Activated CD8-positive, alpha-beta T cell treated with anti-CD3 and anti-CD28 coated beads for 36 hours (primary cell): ENCODE measurements at places on chromosomes 11 and 22. TPM values are rescaled to one million over a fixed set of nuclear protein-coding genes. Genes with fewer than 3 reads are reported as not detected.

MUC2 gene
- not detected for total RNA-seq

DNA sequence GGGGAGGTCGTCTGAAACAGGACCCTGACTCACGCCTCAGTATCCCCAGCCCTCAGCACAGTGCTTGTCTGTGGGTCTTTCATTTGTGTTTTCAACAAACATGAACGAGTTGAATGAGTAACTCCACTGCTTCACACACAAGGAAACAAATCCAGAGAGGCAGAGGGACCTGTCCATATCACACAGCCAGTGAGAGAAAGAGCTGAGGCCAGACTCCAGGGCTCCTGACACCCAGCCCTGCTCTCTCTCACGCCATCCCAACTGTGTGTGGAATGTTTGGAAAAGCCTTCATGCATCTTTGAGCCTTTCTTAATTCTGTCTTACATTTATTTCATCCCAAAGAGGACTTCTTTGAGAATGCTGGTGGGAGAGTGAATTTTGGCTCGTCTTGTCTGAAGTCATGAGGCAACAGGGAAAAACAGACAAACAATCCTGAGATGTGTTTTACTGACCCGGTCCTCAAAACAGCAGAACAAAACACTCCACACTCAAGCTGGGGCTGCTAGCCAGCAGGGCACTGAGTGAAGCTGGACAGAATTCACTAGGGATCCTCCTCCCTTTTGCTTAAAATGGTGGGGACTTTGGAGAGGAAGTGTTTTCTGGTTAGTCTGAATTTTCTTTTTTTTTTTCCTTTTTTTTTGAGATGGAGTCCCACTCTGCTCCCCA, 19.7 kb upstream of the ALG8 start:
- H3K27me3 ChIP-seq, result no peaks in the 10 kb centered on the region
- no peak overlapping the region for H3K27ac ChIP-seq
- no peak for DNase-seq
- H3K36me3 ChIP-seq, result no peaks in the 10 kb centered on the region
- H3K4me3 ChIP-seq, result no peak overlapping the region

GRCh38 chr11:19553683-19554333, 158.8 kb upstream of the NAV2 start:
- H3K27me3 ChIP-seq, result peaks cover 6% of the 10 kb centered on the region
- no peaks in the 10 kb centered on the region for H3K36me3 ChIP-seq
- no peaks in the 10 kb centered on the region for H3K4me1 ChIP-seq

PARVB gene
- total RNA-seq, result 71.0 TPM

GRCh38 chr11:33942954-33943353, 51.1 kb upstream of the LMO2 start:
- no peaks in the 10 kb centered on the region for H3K36me3 ChIP-seq
- DNase-seq, result no peak
- H3K4me3 ChIP-seq, result no peak overlapping the region
- no peak overlapping the region for H3K27ac ChIP-seq
- no peaks in the 10 kb centered on the region for H3K4me1 ChIP-seq

- DNase-seq, result no peak
- H3K36me3 ChIP-seq, result peaks cover 65% of the 10 kb centered on the region
- peaks cover 72% of the 10 kb centered on the region for H3K4me1 ChIP-seq
- no peak overlapping the region for H3K4me3 ChIP-seq
- H3K27ac ChIP-seq, result peak overlapping the region; percentile 18
Measured at GRCh38 chr22:31504282-31504681, 7.9 kb downstream of the SFI1 start.

DNA sequence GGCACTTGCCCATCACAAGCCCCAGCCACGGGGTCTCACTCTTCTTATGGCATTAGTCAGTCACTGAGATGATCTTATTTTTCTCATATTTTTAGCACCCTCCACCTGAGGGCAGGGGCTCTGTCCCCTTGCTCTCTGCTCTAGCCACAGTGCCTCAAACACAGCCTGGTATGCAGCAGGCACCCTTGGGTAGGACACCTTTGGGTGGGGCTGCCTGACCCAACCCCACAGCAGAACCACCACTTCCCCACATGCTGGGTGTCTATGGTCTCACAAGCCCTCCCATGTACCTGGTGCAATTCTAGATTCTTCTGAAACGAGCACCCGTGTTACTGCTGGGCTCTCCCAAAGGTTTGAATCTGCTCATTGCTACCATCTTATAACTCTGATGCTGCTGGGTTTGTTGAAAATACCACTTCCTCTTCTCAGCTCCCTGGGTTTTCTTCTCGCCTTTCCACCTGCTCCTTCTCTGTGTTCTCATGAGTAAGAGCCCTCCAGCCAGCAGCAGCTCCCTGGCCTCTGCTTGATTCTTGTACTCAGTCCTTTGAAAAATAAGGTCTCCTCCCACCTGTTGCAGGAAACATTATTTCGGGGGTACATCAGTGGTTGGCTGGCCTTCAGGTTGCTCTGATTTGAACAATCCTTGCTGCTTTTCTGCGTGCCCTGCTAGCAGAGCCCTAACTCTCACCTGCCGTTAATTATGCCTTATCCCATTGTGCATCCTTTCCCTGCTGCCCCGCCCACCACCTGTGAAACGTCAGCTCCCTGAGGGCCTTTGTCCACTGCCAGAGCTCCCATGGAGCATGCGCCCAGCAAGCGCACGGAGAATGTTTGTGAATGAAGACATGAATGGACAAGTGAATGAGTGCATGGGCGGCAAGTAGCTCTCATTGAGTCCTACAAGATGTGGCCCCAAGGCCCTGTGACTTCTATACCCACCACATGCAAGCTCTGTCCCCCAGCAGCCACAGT, 1181.6 kb downstream of the TBC1D22A start:
- H3K4me3 ChIP-seq, result no peak overlapping the region
- no peaks in the 10 kb centered on the region for H3K36me3 ChIP-seq

HEPHL1 gene
- not detected for total RNA-seq

DNA sequence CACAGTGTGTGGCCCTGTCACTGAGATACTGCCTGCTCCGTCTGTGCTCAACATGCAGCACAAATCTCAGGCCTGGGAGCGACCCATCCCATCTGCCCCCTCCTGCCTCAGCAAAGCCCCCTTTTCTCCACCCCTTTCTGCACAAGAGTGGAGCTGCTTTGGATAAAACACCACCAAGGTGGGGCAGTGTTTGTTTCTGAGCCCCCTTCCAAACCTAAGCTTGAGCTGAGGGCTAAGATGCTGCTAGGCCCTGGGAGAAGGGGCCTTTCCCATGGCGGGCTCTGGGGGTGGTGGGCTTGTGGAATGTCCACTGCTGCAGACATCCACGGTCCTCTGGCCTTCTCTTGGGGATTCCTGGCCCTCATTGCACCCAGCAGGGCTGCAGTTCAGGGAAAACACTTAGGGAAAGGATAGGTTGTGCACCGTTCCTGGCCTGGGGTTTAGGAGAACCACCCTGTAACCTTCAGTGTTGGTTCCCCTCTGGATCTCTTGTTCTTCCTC, 594.1 kb downstream of the TBC1D22A start:
- DNase-seq, result no peak
- no peak overlapping the region for H3K27ac ChIP-seq
- no peaks in the 10 kb centered on the region for H3K36me3 ChIP-seq
- H3K4me3 ChIP-seq, result no peak overlapping the region
- peaks cover 3% of the 10 kb centered on the region for H3K27me3 ChIP-seq

DNA sequence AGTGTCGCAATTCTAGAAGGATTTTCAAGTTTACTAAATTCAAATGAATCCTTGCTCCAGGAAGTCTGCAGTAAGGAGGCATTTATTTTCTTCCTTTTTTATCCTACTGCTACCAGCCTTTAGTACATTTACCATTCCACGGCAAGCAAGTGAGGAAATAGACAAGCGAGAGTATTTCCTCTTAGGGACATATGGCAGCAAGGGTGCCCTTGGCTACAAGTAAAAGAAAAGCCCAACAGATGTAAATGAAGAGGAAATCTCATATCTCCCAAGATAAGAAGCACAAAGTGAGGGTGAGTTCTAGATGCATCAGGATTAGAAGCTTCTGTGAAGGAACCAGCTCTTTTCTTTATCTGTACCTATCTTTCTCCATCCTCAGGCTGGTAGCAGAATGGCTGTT, 37.8 kb upstream of the FZD4 start:
- H3K27ac ChIP-seq, result no peak overlapping the region
- no peak for DNase-seq
- H3K36me3 ChIP-seq, result no peaks in the 10 kb centered on the region
- no peaks in the 10 kb centered on the region for H3K4me1 ChIP-seq
- H3K27me3 ChIP-seq, result peaks cover 3% of the 10 kb centered on the region

- peaks cover 18% of the 10 kb centered on the region for H3K36me3 ChIP-seq
- DNase-seq, result no peak
- no peak overlapping the region for H3K4me3 ChIP-seq
- H3K27me3 ChIP-seq, result no peaks in the 10 kb centered on the region
Measured at GRCh38 chr22:25177895-25178294, 21.8 kb upstream of the CRYBB3 start.

GRCh38 chr11:120039039-120039438, 98.9 kb downstream of the TRIM29 start:
- no peak overlapping the region for H3K4me3 ChIP-seq
- H3K4me1 ChIP-seq, result no peaks in the 10 kb centered on the region
- peaks cover 22% of the 10 kb centered on the region for H3K27me3 ChIP-seq

GRCh38 chr11:46917762-46918082, 628 bp downstream of the LRP4 start:
- DNase-seq, result no peak
- peaks cover 49% of the 10 kb centered on the region for H3K27me3 ChIP-seq
- H3K36me3 ChIP-seq, result no peaks in the 10 kb centered on the region

- DNase-seq, result peak; percentile 62
- peak overlapping the region; percentile 38 for H3K4me3 ChIP-seq
- peaks cover 55% of the 10 kb centered on the region for H3K36me3 ChIP-seq
- peaks cover 63% of the 10 kb centered on the region for H3K4me1 ChIP-seq
- H3K27me3 ChIP-seq, result no peaks in the 10 kb centered on the region
Measured at GRCh38 chr11:121544956-121545355, 92.2 kb upstream of the SORL1-AS1 start.

- no peak overlapping the region for H3K4me3 ChIP-seq
- H3K27me3 ChIP-seq, result no peaks in the 10 kb centered on the region
- H3K27ac ChIP-seq, result no peak overlapping the region
- DNase-seq, result no peak
- no peaks in the 10 kb centered on the region for H3K4me1 ChIP-seq
Measured at GRCh38 chr11:110984147-110984546, 261.4 kb upstream of the POU2AF2 start.

DNA sequence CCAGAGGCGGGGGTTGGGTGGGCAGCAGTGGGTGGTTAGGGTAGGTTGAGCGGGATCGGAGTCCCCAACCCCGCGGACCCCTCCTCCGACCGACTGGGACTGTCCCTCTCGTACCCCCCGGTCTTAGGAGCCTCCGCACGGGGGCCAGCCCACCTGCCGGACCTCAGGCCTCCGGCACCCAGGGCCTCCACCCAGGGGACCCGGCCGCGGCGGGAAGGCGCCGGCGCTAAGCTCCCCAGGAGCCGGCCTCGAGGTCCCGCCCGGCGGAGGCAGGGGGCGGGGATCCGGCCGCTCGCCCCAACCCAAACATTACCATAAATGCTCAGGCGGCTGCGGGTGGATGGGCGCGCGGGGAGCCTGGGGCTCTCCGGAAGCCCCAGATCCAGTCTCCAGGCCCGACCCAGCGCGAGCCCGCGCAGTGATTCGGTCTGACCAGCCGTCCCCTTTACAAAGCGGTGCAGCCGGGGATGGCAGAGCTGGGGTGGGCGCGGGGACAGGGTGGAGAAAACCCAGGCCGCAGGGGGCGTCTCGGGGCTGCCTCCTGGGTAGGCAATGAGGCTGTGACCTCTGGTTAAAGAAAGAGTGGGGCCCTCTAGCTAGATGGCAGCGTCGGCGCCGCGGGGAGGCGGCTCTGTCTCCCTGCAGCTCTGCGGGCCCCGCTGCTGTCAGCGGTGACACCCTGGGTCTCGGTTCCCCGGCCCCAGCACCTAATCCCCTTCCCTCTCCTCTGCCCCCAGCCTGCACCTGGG, 4.0 kb upstream of the MCAM start:
- peaks cover 19% of the 10 kb centered on the region for H3K4me1 ChIP-seq
- H3K27ac ChIP-seq, result peak overlapping the region; percentile 85
- no peaks in the 10 kb centered on the region for H3K36me3 ChIP-seq
- peak; percentile 76 for DNase-seq
- peaks cover 12% of the 10 kb centered on the region for H3K27me3 ChIP-seq
- H3K4me3 ChIP-seq, result peak overlapping the region; percentile 78

DNA sequence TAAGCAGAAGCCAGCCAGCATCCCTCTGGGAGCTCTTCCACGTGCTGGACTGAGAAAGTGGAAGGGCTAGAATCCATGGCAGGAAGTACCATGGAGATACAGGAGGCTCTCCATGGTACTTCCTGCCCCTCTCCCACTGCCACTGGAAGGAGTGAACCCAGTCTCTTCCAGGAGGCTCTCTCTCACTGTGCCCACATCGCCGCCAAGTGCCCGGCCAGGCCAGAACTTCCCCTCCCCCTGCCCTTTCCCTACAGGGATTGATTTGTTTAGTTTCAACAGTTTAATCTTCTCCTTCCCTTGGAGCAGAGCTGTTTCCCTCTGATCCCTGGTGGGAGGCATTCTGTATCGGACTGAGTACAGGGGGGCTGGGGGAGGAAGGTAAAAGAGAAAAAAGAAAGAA, 133.6 kb downstream of the DSCAML1 start:
- DNase-seq, result no peak
- no peak overlapping the region for H3K4me3 ChIP-seq
- H3K27ac ChIP-seq, result no peak overlapping the region
- no peaks in the 10 kb centered on the region for H3K27me3 ChIP-seq

CYTH4 gene
- total RNA-seq, result 33.4 TPM

DNA sequence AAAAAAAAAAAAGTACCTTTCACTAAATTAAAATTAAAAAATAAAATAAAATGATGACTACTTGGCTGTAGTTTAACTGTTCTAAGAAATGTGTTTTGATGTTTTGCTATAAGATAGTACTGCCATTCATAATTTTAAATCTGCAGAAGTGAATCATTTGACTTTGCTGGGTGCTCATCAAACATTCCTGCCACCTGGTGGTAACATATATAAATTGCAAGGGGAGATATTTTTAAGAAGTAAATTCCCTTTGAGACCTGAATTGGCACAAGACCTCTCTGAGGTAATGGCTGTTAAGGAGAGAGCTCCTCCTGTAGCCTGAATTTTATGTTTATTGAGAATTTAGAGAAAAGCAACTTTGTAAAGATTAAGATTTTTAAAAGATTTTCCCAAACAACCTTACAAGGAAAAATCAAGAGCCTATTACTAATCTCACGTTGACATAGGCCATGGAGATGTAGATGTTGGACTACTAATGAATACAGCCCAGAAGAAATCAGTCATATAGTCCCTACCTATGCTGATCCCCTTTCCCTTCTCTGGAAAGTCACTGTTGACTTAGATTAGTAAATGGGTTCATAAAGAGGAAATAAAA, 11.9 kb upstream of the NARS2 start:
- H3K4me3 ChIP-seq, result no peak overlapping the region
- H3K4me1 ChIP-seq, result no peaks in the 10 kb centered on the region
- DNase-seq, result no peak
- H3K36me3 ChIP-seq, result no peaks in the 10 kb centered on the region

GRCh38 chr11:105700271-105700670, 90.4 kb downstream of the GRIA4 start:
- H3K36me3 ChIP-seq, result no peaks in the 10 kb centered on the region
- no peak overlapping the region for H3K27ac ChIP-seq
- peaks cover 2% of the 10 kb centered on the region for H3K27me3 ChIP-seq
- DNase-seq, result no peak
- H3K4me1 ChIP-seq, result no peaks in the 10 kb centered on the region
- H3K4me3 ChIP-seq, result no peak overlapping the region

GRCh38 chr11:76678321-76678720, 7.8 kb upstream of the LRRC32 start:
- peaks cover 43% of the 10 kb centered on the region for H3K4me1 ChIP-seq
- H3K27ac ChIP-seq, result no peak overlapping the region
- peaks cover 7% of the 10 kb centered on the region for H3K27me3 ChIP-seq
- DNase-seq, result no peak
- H3K36me3 ChIP-seq, result no peaks in the 10 kb centered on the region
- no peak overlapping the region for H3K4me3 ChIP-seq
